ENCODE measurements at places on chromosomes 7 and 10.

- no peak for DNase-seq
Observed at GRCh38 chr10:127904311-127905000, 2.4 kb upstream of the PTPRE start.

DNA sequence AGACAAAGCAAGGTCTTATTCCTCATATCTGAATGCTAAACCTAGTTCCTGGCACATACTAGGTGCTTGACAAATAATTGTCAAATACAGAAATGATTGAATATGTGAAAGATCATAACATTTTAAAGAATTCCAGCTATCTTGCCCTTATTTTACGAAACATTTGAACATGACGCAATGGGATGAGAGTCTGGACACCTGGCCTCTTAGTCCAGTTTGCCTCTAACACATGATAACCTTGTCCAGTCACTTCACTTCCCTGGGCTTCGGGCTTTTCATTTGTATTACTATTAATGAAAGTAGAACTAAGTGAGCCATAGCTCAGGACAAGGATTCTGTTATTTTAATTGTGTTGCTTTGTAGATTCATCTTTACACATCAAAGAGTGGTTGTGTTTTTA is 32.6 kb downstream of the PNLIPRP3 start:
- DNase-seq = no peak

GRCh38 chr7:69599286-69599954 is 1.1 kb downstream of the AUTS2 start:
- DNase-seq = no peak

DNA sequence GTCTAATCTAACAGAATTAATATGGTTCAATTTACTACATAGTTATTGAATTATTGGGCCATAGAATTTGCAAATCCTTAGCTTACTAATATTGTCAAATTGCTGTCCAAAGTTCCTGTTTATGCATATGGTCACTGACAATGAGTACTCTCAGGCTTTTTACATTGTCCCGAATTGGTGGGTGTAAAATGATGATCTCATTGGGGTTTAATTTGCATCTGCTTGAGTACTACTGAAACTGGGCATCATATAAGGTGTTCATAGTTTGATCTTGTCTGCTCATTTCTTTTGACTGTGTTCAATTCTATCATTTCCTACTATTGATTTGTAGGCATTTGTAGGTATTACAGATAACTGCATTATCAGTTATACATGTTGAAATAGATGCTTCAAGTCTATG is 12.7 kb downstream of the ABCA13 start:
- DNase-seq = no peak

- DNase-seq = peak; percentile 54
Observed at GRCh38 chr10:67607472-67607871, 88.5 kb downstream of the CTNNA3 start.

- DNase-seq = no peak
Observed at GRCh38 chr7:70189776-70190175, 591.5 kb downstream of the AUTS2 start.

DNA sequence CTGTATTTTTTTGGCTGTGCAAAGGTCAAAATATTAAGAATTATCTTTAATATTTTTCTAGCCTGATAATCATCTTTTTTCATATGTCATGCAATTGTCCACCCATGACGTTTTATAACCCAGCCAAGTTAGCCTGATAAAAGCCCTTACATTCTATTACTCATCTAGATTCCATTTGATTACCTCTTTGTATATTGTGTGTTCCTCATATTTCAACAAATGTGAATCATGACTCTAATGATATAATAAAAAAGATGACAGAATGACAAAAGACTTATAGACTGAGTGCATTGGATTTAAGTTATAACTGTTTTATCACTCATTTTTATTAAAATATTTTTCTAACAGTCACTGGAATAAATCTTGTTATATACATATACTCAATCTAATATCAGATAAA is 1560.0 kb upstream of the LRRTM3 start:
- no peak for DNase-seq

- DNase-seq = no peak
Observed at GRCh38 chr7:26279405-26279804, 12.3 kb upstream of the SNX10 start.

- peak; percentile 48 for DNase-seq
Observed at GRCh38 chr10:101814466-101815071, 3.7 kb downstream of the OGA start.

DNA sequence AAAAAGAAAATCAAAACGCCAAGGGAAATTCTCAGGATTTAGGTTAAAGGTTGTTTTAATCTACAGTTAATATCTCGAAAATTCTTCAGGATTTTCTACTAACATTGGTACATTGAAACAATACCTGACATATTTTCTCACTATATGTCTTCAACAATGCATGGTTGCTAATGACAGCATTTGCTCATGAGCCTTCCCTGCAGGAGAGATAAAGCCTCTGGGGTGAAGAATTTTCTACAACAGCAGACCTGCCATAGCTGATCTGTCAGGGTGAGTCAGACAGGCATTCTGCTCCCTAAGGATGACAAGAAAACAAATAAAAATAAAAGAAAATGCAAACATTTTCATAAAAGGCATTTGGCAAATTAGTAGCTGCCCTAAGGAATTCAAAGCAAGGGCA is 11.7 kb upstream of the GPR37 start:
- DNase-seq = no peak

- no peak for DNase-seq
Observed at GRCh38 chr10:98402931-98403718, 11.9 kb downstream of the PYROXD2 start.

- peak; percentile 2 for DNase-seq
Observed at GRCh38 chr7:133109816-133110215, 27.9 kb upstream of the CHCHD3 start.

GRCh38 chr7:101081432-101081831 is 3.8 kb upstream of the TRIM56 start:
- peak; percentile 51 for DNase-seq

DNA sequence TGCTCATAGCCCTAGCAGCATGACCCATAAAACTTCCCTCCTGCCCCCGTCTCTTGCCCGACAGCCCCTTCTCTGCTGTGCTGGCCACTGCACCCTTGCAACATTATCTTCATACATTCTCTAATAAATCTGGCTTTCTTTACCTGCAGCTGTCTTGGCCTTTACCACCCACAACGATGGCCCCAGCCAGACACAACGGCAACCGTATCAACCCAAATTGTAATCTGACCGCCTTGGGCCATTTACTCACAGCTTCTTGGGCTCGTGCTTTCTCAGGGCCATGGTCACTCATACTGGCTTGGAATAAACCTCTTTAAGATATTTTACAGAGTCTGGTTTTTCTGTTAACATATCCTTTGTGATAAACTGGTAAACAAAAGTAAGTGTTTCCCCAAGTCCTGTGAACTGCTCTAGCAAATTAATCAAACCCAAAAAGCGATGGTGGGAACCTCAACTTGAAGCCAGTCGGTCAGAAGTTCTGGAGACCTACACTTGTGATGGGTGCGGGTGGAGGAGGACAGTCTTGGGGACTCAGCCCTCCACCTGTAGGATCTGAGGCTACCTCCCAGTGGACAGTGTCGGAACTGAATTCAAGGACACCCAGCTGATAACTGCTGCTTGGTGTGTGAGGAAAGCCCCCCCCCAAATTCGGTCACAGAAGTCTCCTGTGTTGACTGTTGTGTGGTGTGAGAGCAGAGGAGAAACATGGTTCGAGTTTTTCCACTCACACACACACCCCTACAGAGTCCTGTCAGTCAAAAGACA is 87.6 kb upstream of the ATP6V0A4 start:
- no peak for DNase-seq

GRCh38 chr10:44216073-44216472 is 168.8 kb downstream of the CXCL12 start:
- no peak for DNase-seq

DNA sequence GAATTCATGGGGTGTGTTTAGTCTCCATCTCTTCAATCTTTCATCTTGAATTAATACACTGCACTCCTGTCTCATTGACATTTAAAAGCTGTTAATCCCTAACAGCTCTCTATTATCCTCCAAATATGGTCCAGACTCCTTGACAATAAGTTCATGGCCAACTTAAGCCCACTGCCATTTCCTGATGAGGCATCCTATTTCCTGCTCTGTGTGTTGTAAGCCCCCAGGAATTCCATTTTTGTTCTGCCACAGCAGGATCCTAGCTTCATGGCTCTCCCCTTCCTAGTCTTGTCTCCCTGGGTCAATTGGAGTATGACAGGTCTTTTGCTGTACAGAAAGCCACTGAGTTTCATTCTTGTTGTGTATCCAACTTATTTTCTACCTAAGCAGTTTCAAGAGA is 218.8 kb downstream of the OTUD1 start:
- no peak for DNase-seq
